ENCODE measurements at places on chromosomes 7 and 10. TPM values are rescaled to one million over a fixed set of nuclear protein-coding genes. Genes with fewer than 3 reads are reported as not detected.

DNA sequence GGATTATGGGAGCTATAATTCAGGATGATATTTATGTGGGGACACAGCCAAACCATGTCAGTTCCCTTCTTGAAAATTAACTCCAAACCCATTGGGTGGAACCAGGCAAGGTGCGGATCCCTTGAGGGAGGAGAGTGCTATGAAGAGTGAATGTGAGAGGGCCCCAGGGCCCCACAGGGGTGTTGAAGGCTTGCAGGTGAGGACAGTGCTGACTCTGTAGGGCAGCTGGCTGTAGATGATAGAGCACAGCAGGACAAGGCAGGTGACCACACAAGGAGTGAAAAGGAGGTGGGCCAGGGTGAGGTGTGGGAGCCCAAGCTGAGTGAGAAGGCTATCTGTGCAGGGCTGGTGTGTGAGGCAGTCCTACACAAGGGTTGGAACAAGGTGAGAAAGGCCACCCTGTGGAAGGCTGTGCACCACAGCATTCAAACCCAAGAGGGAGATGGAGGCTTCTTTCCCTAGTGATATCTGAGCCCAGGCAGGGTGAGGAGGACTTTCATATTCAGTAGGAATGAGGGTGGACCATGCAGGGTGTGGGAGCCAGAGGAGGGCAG lies 746.0 kb upstream of the CELF2 start:
- no peak for DNase-seq

GRCh38 chr10:86956195-86956847 lies 1.1 kb downstream of the MMRN2 start:
- DNase-seq, result no peak

GRCh38 chr7:95828824-95829790 lies 56.8 kb downstream of the DYNC1I1 start:
- DNase-seq, result no peak

The CALML3 gene
- polyA plus RNA-seq, result 0.52 TPM

GRCh38 chr7:120108376-120108775 lies 164.6 kb upstream of the KCND2 start:
- peak; percentile 76 for DNase-seq

- no peak for DNase-seq
Observed at GRCh38 chr7:36287371-36288241, 102.1 kb upstream of the ANLN start.

The CALD1 gene
- 243 TPM for polyA plus RNA-seq

GRCh38 chr7:87689374-87689773 lies 61.2 kb downstream of the RUNDC3B start:
- no peak for DNase-seq

DNA sequence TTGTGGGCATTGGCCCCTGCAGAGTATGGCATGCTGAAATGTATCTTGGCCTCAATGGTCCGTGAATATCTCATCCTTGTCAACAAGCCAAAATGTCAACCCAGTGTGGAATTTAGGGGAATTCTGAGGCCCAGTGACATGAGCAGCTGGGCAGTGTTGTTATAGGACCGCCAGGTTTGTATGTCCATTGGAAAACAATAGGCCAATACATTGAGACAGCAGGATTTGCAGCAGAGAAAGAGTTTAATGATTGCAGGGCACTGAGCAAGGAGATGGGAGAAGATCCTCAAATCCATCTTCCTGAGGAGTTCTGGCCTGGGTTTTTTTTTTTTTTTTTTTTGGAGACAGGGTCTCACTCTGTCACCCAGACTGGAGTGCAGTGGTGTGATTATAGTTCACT lies 95.7 kb upstream of the BAIAP2L1 start:
- DNase-seq, result no peak

The ANXA8 gene
- 4.1 TPM for polyA plus RNA-seq

DNA sequence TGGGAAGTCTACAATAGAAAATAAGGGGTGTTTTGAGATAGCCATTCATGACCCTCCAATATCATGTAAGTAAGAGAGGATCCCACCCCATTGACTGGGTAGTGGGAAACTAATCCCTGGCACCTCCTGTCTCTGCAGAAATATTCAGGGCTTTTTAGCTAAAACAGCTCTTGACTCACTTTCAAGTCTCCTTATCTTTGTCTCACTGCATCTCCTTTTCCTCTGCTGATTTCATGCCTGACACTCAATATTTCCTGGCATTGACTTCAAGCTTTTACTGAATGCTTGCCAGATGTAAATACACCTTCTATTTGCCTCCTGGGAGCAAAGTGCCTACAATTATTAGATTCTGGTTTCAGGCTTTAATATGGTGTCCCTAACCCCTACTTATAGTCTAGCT lies 57.1 kb downstream of the CHRM2 start:
- no peak for DNase-seq

GRCh38 chr10:132834891-132835847 lies 49.2 kb upstream of the NKX6-2 start:
- no peak for DNase-seq

The RNF133 gene
- polyA plus RNA-seq, result 0.28 TPM

The HELLS gene
- 40.2 TPM for polyA plus RNA-seq

All from right lung (tissue), 10 donors.